ENCODE measurements at places on chromosomes 11 and 22.

DNA sequence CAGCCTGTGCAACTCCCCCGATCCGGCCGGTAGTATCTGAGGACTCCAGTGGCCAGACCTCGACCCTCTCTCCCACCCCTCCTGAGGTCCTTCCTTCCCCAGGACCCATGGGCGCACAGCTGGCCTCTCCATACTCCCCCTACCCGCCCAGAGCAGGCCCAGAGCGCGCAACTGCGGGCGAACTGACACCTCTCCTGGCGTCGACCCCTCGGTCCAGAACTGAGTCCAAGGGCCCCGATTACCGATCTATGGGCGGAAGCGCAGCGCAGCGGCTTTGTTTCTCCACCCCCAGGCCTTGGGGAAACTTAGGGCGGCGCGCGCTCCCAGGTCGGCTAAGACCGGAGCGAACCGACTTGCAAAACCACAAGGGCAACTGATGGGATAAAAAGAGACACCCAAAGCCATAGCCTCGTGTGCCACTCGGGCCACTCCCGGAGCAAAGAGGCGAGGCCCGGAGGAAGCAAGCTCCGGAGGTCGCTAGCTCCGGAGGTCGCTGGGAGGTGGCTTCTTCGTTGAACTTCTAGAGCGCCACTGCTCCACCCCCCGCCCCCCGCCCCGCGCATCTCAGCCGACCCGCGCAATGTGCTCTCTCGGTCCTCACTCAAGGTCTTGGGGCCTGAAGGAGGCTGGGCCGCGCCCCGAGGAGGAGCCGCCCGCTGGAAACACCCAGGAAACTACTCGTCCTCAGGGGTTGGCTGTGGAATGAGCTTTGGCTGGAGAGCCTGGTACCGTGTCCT is 9.8 kb upstream of the ALX4 start:
- no peak for DNase-seq

GRCh38 chr11:43644621-43645299 is 35.8 kb upstream of the HSD17B12 start:
- no peak for DNase-seq

DNA sequence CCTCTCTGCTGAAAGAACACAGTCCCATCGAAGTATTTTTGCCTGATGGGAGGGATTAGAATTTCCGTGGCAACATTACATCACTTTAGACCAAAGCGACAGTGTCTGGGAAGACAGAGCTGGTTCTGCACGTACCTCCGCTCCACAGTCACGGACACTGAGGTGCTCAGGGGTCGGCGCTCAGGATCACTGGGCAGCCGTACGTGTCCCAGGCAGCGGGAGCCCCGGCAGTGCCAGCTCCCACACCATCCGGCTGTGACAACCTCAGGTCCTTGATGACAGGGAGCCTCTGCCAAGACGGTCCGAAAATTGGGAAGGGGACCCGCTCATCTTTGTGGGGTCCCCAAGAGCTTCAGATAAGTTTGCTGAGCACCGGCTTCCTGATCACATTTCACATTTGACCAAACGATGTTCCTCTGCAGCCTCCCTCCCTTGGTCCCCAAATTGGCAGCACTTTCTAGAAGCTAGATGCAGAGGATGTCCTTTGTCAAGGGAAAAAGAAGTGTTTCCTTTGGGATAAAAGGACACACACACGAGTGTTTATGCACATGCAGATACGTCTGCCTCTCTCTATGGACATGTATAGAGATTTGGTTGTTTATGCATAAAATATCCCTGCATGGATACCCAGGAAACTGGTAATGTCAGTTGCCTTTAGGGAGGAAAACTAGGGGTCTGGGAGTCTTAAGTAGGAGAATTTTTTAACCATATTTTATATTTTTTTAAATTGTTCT is 61.6 kb upstream of the LINC01488 start:
- no peak for DNase-seq

- peak; percentile 36 for DNase-seq
Measured at GRCh38 chr11:2092956-2093412, 46.2 kb downstream of the IGF2 start.

GRCh38 chr11:15446929-15447328 is 332.2 kb downstream of the INSC start:
- DNase-seq: no peak

- no peak for DNase-seq
Measured at GRCh38 chr11:17707830-17708229, 11.5 kb upstream of the MYOD1 start.

DNA sequence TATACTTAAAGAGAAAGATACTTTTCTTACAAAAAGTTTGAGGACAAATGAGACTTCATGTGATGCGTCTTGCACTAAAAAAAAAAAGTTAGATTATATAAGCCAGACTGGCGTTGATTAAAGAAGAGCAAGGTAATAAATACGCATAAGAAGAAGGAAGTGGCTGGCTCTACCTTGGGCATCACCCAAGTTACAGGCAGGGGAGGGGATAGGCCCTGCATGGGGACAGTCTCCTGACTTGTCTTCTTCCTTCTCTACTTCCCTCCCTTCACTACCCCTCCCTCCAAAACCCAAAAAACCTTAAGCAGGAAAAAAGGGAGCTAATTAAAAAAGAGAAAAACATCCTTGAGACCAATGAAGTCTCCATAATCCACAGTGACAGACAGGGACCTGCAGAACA is 22.3 kb upstream of the TMA7B start:
- DNase-seq: no peak

DNA sequence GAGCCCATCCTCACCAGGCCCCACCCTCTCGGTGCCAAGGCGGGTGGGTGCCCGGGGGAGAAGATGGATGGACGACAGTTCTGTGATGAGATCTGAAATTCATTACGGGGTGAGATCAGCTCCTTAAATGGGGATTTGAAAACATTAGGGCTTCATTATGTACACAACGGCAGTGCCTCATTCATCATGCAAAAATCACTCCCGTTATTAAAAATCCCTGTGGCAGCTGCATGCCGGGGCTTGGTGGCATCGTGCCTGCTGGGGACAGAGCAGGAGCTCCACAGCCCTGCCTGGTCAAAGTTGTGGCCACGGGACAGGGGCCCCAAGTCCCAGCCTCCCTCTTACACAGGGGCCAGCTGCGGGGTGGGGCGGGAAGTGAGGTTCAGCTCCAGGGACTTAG is 20.2 kb downstream of the OTUB1 start:
- DNase-seq: no peak

DNA sequence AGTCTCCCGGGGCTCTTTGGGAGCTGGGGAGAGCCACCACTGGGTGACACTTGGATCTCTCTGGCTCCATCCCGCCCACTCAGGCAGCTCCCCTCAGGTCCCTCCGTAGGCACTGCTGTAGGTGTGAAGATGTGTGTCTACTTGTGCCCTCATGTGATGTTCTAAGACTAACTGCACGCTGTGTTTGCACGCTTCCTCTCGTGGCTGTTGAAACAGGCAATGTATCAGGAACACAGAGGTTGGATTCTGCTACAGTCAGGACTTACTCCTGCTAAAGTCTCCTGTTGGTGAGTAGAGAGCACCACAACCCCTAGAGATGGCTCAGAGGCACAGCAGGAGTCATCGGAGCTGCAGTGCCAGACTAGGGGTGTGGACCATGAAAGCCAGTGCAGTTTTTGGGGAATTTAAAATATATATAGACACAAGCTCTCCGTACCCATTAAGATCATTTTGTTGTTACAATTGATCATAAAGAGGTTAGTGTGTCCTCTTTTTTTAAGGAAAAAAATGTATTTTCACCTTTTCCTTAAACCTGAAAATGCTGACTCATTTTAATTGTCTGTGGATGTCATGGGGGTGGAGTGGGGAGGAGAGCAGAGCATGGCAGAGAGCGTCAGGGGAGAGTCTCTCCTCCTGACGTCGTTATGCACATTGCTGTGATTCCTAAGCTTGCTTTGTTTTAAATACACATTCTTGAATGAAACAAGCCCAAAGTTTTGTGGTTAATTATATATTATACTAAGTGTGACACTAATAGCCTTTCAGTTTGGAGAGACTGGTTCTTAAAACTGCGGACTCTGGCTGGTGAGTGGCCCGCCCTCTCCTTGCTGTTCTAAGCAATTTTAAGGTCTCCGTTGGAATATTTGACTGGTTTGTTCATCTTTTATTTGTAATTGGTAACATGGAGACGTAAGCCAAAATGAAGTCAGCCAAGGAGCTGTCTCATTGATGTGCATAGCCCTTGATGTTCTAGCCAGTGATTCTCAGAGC is 16.2 kb upstream of the CTTN start:
- DNase-seq: no peak

DNA sequence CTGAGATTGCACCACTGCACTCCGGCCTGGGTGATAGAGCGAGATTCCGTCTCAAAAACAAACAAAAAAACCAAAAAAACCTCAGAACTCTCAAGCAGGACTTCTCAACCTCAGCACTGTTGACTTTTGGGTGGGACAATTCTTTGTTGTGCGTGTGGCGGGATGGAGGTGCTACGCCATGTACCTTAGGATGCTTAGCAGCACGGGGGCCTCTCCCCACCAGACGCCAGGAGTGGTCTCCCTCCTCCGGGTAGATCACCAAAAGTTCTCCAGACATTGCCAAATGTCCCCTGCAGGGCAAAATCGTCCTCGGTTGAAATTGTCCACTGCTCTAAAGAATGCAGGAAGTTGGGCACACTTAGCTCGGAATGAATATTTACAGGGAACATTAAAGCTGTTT is 26.9 kb upstream of the ATXN10 start:
- DNase-seq: no peak

GRCh38 chr11:74010306-74011300 is 1.7 kb upstream of the UCP3 start:
- no peak for DNase-seq
